Neural crest cell (in vitro differentiated cells): ENCODE measurements at places on chromosomes 1 and 21.

GRCh38 chr1:211305044-211305443, 21.6 kb upstream of the TRAF5 start:
- no peak for DNase-seq

DNA sequence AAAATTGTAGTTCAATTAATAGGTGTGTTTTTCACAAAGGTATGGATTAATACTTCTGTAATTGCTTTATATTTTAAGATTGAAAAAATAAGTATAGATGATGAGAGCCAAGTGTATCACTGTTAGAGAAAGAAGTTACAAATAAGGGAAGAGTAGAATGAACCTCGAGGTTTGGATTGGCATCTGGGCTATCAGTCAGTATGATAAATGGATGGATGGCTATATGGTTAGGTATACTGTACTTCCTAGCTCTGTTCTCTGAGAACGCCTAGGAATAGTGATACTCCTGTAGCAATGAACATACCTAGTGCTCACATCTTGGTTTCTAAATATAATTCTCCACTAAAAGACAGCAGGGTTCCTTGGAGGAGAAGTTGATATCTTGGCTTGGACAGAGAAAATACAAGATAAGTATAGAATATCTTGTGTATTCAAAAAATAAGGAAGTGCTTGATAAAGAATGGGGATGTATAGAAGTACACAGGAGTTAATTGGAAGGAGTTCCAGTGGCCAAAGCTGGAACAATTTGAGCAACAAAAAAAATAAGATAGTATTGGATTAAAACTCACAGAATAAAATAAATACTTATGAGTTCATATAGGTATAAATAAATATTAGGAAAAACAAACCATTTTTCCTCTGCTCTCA, 12.4 kb downstream of the IPO9 start:
- DNase-seq, result no peak

- no peak for DNase-seq
Observed at GRCh38 chr1:159821171-159821867, 5.4 kb upstream of the SLAMF8 start.

DNA sequence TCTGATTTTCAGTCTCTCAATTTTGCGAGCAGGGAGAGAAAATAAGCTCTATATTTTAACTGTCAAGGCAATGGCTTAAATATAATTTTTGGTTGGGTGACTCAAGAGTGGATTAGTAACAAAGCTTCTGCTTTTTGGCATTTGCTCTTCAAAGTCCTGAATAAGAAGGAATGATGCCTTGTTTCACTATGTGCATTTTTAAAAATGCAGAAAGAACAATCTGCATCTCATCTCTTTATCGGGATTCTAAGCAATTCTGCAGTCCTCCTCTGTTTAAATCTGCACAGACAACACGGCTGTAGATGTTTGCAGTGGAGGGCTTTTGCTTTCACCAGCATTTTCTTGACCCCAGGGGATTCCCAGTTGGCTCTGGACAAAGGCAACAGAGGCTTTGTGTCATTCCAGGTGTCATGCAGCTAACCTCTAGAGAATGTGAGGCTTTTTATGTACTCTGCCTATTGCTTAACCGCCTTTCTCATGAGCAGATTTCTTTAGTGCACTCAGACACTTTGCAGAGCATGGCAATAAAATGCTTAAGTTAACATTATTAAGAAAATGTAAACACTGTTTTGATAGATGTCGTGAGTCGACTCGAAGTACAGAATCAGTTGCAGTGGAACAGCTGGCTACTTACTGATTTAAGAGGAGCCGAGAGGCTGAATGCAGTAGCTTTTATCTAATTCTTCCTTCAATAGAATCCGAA, 783.2 kb upstream of the NEGR1 start:
- DNase-seq, result peak; percentile 1

DNA sequence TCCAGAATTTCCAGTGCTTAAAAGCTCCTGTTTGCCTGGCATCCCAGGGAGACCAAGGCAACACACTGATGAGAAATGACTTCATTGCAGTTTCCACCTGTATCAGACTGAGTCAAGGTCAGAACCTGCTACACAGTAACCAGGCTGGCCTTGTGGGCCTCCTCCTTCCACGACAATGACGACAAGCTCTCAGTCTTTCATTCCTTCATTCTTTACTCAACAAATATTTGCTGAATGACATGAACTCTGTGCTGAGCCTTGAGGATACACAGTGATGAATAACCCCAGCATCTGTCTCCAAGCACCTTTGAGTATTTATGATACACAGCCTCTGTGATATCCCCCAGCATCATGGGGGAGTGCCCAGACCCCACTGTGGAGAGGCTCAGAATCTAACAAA, 8.9 kb upstream of the LCE5A start:
- DNase-seq, result no peak

DNA sequence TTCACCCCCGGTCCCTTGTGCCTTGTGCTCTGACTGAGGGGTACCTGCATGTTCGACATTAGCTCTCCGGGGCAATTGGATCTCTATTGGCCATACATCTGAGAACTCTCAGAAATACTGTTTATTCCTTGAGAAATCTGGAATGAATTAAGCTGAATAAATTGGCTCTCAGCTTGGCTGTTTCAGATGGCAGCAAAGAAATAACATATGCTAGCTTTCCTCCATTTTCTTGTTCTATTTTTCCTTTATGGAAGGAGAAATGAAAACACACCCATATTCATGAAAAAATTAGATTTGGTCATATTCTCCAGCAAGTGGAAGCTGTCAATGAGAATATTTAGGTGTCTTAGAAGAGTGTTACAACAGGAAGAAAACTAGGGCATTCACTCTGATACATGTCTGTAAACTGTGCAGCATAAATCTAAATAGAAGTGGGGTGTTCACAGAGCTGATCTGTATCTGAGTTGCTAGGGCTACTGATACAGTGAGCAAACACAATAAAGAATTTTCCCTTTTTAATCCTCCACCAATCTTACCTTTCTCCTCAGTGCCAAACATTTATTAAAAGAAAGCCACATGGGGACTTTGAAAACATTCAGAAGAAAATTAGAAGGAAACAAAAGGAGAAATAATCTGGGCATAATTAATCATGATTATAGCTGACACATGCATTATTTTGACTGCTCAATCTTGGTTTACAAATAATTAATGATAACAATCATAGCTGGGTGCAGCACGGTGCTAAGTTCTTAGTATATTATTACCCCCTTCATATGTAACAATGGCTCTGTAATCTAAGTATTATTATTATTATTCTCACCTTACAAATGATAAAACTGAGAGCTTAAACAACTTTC, 671.9 kb upstream of the USP24 start:
- DNase-seq, result no peak

DNA sequence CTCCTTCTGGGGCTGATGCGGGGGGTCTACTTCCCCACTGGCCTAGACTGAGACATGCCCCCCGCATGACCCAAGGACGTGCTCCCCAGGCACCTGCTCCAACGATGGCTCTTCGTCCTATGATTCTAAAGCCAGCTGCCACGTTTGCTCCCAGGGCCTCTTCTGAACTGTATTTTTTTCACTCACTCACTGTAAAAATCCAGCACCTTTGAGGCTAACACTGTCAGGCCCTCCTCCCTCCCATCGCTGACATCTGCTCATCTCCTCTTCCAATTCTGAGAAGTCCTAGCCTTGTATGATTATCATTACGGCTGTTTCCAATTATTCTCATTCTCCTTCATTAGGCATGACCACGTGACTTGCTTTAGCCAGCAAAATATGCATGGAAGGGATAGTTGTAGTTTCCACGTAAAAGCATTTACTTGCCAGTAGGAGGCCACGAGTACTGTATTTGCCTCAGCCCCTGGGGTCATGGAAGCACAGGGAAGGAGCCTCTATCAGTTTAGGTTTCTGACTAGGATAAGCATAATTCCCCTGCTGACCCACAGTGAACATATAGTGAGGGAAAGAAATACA, 19.1 kb upstream of the EDN2 start:
- no peak for DNase-seq

GRCh38 chr1:145983960-145984830, 12.2 kb downstream of the TXNIP start:
- DNase-seq, result no peak

GRCh38 chr1:205519541-205520131, 15.2 kb downstream of the CDK18 start:
- no peak for DNase-seq

GRCh38 chr1:26626994-26627393, 68.8 kb upstream of the ARID1A start:
- DNase-seq, result no peak

- DNase-seq, result no peak
Observed at GRCh38 chr1:119372503-119373086, 4.0 kb downstream of the HAO2 start.

GRCh38 chr1:6275826-6276782, 15.2 kb upstream of the GPR153 start:
- DNase-seq, result peak; percentile 52

DNA sequence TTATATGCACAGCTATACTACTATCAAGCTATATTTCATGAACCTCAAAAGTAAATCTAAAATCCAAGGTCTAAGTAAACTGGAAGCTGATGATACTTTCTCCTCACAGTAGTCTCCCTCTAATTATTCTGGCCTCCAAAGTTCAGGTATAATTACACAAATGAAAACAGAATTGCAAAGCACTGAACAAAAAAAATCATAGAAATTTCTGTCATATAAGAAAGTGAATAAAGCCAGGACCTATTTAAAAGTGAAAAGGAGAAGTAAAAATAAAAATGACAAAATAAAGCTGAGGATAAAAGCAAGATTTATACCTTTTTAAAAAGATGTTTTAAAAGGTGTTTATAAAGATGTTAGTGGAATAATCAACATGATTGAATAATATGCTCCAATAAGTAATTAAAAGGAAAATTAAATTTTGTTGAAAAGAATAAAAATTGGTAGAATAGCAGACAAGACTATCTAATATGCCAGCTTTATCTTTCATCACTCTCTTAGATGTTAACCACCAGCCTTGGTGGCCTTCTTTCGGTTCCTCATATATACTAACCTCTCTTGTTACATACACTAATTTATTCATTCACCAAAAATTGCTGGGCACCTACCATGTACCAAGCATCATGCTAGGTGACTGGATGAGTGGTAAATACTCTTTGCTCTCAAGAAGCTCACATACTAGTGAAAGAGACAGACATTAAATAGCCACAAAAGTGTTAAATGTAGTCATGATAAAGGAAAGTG, 25.1 kb downstream of the SHCBP1L start:
- no peak for DNase-seq

DNA sequence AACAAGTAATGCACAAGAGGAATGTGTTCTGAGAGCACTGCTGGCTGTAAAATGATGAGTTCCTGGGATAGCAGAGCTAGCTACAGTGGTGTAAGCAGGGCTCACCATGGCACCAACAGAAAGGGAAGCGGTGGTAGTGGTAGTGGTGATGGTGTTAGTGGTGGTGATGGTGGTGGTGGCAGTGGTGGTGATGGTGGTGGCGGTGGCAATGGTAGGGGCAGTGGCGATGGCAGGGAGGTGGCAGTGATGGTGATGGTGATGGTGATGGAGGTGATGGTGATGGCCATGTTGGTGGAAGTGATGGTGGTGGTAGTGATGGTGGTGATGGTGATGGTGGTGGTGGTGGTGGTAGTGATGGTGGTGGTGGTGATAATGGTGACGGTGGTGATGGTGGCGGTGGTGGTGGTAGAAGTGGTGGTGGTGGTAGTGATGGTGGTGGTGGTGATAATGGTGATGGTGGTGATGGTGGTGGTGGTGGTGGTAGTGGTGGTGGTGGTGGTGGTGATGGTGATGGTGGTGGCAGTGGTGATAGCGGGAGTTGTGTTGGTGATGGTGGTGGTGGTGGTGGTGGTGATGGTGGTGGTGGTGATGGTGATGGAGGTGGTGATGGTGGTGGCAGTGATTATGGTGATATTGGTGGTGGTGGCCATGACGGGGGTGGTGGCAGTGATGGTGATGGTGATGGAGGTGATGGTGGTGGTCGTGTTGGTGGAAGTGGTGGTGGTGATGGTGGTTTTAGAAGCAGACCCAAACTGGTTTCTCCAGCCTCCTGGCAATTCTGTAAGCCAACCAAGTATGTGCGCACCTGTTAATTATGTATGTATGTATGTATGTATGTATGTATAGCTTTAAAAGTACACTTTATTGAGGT, 254.1 kb downstream of the TRABD2B start:
- no peak for DNase-seq
